ENCODE measurements at places on chromosomes 1 and 21.

- DNase-seq: no peak
Observed at GRCh38 chr1:187228790-187229189, 400.0 kb downstream of the PLA2G4A start.

DNA sequence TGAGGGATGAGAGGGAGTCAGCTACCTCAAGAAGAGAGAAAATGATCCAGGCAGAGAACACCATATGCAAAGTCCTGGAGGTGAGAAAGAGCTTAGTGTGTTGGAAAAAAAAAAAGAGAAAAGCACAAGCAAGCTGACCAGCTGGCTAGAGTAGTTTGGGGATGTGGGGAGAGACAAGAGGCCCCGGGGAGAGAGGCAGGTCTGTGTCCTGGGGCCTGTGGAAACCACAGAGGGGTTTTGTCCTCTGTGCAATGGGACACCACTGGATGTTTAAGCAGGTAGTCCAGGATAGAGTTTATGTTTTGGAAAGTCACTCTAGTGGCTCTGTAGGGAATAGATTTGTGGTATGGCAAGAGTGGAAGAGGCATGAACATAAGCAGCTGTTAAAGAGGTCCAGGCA is 14.4 kb upstream of the CHI3L1 start:
- no peak for DNase-seq

DNA sequence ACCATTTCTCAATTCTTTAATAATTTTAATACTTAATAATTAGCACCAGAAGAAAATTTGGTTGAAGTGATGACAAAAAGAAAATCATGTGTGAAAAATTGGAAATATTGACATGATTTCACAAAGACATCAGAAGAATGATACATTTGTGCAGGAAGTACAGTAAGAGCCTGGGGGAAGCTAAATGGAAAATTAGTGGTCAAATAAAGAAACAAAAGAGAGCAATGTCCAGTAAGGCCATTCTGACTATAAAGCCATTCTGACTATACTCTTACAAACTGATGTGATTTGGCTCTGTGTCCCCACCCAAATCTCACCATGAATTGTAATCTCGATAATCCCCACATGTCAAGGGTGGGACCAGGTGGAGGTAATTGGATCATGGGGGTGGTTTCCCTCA is 48.6 kb upstream of the KCNE1 start:
- DNase-seq: no peak

DNA sequence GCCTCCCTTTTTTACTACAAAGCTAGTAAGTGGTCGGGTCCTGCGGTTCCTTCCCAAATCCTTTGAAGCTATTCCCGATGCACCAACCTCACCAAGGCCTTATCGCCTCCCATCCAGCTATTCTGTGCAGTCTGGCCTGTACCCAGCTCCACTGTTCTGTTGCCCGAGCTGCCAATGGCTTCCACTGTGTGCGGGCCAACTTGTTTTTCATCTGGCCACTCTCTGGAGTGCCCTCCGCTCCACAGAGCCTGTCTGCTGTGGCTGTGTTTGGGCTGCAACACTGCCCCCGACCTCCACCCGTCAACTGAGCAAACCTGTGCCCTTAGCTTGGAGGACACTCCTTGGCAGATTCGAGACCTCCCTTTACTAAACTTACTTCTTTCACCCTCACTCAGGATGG is 125.0 kb downstream of the KIAA0319L start:
- DNase-seq: no peak

GRCh38 chr1:231734417-231734816 is 107.8 kb downstream of the DISC1 start:
- DNase-seq: no peak

GRCh38 chr21:27326301-27326700 is 359.4 kb upstream of the ADAMTS5 start:
- DNase-seq: no peak

DNA sequence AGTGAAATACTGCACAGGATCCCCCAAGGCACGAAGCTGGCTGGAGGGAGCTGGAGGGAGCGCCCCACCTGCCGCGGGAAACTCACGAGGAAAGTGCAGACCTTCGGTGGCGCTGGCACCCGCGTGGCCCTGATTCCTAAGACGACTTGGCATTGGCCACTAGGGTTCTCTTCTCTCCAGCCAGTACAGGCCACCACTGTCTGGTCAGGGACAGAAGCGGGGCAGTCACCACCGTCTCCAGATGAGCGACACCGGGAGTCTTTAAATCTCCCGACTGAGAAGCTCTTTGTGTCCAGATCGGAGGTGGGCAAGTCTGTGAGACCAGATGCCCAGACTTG is 19.2 kb upstream of the CHIA start:
- DNase-seq: no peak

- DNase-seq: no peak
Observed at GRCh38 chr1:47651311-47652089, 213.7 kb downstream of the FOXD2 start.

GRCh38 chr1:10132852-10133251 is 77.5 kb upstream of the KIF1B start:
- no peak for DNase-seq

DNA sequence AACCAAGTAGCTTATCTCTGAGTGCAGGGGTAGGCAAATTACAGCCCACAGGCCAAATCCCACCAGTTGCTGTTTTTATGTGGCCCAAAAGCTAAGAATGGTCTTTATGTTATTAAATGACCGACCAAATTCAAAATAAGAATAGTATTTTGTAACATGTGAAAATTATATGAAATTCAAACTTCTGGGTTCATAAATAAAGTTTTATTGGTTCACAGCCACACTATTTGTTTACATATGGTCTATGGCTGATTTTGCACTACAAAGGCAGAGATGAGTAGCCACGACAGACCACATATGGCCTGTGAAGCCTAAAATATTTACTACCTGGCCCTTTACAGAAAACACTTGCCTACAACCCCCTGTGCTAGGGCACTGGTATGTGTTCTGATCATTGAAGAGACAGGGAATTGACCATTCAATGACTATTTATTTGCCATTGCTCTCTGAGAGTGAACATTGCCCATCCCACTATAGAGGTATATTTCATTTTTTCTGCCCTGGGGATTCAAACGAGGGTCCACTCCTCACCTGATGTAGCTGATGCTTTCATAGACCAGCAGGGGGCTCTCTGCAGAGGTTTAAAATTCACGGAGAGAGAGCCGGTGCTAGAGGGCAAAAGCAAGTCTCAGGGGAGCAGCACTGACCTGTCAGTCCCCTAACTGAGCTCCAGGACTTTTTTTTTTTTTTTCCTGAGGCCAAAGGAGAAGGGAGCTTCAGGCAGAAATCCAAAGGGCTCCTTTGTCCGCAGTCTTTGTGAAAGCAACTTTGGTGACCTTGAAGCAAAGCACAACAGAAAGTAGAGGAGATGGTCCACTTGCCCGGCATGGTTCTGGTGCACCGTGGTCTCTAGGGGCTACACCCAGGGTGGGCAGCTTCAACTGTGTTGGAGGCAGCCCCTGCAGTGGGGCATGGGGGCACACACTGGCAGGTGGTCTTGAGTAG is 7.3 kb upstream of the GNL2 start:
- no peak for DNase-seq

GRCh38 chr21:46248422-46248782 is 19.8 kb upstream of the LSS start:
- no peak for DNase-seq

GRCh38 chr1:35923791-35924221 is 7.1 kb upstream of the AGO3 start:
- DNase-seq: no peak

DNA sequence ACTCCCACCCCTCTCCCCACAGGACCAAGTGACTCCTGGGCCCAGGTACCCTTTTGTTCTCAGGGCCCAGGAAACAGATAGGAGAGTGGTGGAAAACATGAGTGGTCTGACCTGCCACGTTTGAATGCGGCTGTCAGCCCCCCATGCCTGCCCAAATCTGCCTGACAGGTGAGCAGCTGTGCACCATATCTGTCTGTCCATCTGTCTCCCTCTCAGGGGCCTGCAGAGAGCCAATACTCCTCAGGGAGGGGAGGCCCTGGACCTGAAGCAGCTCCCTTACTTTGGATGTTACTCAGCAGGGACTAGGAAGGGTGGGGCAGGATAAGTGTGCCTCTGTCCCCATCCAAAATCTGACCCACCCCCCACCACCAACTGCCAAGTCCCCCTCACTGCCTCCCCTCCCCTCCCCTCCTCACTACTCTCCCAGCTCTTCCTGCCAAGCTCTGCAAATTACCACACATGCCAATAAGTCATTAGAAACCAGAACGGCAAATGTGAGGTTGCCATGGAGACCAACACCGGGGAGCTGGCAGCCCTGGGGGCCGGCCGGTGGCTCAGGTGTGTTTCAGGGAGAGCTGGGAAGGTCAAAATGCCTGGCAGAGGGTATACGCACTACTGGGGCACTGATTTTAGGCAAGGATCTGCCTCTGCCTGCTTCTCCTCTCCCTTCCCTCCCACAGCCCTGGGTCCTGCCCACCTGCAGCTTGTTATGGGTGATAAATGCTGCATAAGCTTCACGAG is 11.5 kb downstream of the LRRN2 start:
- peak; percentile 75 for DNase-seq

- no peak for DNase-seq
Observed at GRCh38 chr1:25467193-25467592, 36.5 kb downstream of the MACO1 start.

DNA sequence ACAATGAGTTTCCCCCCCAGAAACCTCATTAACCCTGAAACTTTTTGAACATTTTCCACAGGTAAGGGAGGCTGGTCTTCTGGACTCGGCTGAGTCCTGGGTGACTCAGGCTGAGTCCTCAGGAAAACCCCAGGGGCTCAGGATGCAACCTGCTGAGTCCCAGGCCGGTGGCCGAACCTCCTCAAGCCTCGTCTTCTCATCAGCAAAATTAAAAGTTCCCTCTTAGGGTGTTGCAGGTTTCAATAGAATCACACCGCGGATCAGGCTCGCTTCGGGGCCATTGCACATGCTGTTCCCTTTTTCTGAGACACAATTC is 35.0 kb upstream of the GRHL3 start:
- no peak for DNase-seq

- DNase-seq: no peak
Observed at GRCh38 chr1:22218618-22219250, 75.8 kb upstream of the WNT4 start.

GRCh38 chr1:212514782-212515181 is 82.1 kb downstream of the NENF start:
- no peak for DNase-seq

GRCh38 chr1:88609051-88609450 is 75.0 kb upstream of the PKN2 start:
- no peak for DNase-seq

- DNase-seq: no peak
Observed at GRCh38 chr1:159007726-159008125, 2.0 kb upstream of the IFI16 start.

DNA sequence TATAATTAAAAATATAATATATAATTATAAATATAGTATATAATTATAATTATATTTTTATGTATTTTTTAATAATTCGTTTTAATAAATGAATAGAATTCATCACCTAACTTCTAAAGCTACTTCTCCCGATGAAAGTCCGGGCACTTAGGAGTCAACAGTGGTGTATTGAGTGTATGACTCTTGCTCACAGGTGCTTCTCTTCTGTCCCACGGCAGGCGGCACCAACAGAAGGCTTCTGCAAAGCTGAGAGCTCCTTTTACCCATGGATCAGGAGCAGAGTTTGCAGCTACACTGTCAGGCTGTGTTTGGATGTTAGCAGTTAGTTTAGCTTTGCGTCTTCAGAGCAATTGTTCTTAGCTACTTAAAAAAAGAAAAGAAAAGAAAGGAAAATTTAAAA is 122.4 kb downstream of the LIPI start:
- no peak for DNase-seq

DNA sequence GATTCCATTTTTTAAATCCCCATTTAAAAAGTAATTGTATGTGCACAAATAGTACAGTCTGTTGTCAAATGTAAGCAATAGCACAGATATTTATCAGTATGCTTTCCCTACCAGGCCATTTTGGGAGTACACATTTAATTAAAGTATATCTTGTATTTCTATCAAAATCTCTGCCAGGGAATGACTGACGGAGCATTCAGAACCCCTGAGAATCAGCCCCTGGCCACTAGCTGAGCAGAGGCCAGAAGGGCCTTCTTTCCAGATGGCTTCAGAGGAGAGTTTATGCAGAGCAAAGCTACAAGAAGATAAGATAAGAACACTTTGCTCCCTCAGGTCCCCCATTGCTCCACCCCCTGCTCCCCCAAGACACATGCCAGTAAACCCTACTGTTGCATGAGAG is 99.9 kb upstream of the PROX1 start:
- DNase-seq: no peak

DNA sequence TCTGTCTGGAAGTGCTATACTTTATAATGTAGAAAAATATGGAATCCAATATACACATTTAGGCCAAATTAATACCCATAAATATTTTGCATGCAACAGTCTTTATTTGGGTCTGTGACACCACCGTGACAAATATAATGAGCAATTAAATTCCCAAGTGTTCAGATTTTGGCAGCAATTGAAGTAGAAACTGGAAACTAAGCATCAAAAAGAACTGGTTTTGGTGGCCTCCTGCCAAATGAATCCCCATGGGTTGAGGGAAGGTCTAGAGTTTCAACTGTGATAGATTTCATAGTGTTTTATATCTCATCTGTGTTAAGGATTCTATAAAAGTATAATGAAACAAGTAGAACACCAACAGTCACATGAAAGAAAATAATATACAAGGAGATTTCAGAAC is 88.4 kb downstream of the DPYD start:
- DNase-seq: peak; percentile 33

GRCh38 chr1:69710484-69711189 is 142.9 kb downstream of the LRRC7 start:
- DNase-seq: no peak

DNA sequence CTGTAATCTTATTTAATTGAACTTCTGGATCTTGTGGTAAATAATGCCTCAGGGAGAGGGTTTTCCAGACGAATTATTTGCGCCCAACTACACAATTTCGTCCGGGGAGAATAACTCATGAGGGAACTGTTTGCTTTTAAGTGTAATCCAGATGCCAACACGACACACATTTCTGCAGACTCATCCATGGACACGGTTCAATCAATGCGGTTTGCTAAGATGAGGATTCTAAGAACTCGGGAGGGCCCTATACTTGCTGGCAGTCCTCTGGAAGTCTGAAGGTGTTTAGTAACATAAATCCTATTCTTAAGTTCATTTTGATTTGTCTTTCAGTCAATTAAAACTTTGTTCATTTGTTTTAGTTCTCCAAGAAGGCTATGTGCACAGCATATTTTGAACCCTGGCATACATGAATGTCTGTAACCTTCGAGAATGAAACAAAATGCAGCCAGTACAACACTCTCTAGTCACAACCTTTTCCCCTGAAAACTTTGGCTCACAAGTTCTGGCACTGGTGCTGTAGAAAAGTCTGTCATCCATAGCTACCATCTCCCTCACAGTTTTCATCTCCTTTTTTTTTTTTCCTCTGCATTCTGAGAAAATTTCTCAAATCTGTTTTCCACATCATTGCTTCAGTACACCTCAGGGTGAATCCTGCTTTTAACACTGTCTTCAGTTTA is 38.8 kb downstream of the DIPK1A start:
- no peak for DNase-seq

GRCh38 chr1:41241354-41241748 is 755 bp downstream of the SCMH1 start:
- DNase-seq: no peak

DNA sequence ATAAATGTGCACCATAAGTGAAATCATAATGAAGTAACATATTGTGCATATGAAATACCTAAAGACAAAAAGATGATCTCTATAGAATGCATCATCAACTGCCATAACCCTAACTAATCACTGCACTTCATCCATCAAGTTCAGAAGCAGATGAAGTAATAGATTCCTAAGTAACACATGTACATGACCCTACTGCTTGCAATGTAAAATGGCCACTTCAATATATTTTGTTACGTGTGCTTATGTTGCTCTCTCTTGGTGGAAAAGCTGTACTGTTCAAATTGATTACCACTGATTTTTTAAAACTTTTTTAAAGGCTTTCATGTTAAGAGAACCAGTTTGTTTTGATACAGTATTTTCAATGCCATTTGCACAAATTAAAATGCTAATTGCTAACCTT is 141.8 kb downstream of the TTLL7 start:
- DNase-seq: no peak

Measured in NCI-H2081 treated with DMSO at 0.1 percent for 48 hours (cell line).